Head of caudate nucleus (tissue), 42 donors: ENCODE measurements at places on chromosomes 1 and 21.

- DNase-seq = no peak
These were observed 48.7 kb downstream of the UCK2 start for GRCh38 chr1:165876121-165876520.

DNA sequence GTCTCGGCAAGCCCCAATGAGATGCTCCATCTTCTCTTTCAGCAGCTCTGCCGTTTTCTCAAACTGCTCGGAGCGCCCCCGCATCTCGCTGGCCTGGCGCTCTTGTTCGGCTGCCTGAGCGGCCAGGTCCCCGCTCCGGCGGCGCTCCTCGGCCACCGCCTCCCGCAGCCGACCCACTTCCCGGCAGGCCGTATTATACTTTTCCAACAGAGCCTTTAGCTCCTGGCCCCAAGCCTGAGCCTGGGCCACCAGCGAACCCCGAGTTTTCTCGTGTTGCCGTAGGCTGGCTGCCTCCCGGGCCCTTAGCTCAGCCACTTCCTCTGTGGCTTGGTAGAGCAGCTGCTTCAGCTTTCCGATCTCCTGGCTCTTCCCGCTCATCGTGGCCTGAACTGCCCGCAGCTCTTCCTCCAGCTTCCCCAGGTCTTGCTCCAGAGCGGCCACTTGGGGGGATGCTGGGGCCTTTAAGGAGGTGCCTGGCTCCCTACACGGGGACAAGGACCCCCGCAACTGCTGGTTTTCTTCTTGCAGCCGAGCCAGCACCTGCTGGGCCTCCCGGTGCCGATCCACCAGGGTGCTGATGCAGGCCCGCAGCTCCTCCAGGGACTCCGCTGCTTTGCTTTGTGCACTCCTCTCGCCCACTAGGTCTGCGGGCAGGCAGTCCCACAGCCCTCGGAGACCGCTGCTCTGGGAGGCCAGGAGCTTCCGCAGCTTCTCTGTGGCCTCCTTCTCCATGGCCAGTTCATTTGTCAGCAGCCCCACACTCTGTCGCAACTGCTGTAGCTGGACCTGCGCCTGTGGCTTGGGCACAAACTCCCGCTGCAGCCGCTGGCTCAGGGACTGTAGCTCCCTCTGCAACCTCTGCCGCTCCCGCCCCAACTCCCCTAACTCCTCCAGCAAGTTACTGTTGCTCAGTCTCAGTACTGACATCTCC lies 13.4 kb upstream of the PIAS3 start:
- DNase-seq = peak; percentile 53

- no peak for DNase-seq
These were observed 23.6 kb downstream of the ZBTB18 start for GRCh38 chr1:244074559-244075171.

- peak; percentile 63 for DNase-seq
These were observed 950 bp upstream of the INKA2 start for GRCh38 chr1:111739925-111740765.

GRCh38 chr1:86207323-86207722 lies 50.8 kb upstream of the COL24A1 start:
- no peak for DNase-seq

- DNase-seq = no peak
These were observed 27.1 kb upstream of the LYST start for GRCh38 chr1:235893840-235894239.

DNA sequence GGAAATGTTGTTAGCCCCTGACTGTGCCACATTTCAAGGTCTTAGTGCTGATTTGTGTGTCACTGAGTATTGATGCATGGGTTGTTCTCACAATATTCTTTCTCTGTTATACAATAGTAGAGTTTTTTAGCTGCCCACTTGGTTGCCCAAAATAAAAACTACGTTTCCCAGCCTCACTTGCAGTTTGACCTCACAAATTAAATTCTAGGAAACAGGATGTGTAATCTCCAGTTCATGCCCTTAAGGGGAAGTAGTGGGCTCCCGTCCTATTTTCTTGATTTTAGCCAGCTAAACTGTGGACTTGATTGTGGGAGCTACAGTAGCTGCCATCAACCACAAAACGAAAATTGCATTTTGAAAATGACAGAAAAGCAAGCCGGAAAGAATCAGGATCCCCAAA lies 27.3 kb upstream of the LAMC1 start:
- no peak for DNase-seq
